H7 (cell line): ENCODE measurements at places on chromosomes 11 and 22. TPM values are rescaled to one million over a fixed set of nuclear protein-coding genes. Genes with fewer than 3 reads are reported as not detected.

OR6A2 gene
- 0.04 and 0.07 TPM in 2 replicates for total RNA-seq

ZC3H12C gene
- total RNA-seq: 0.69 and 1.7 TPM in 2 replicates

GRCh38 chr11:36622431-36623136, 24.5 kb upstream of the RAG2 start:
- DNase-seq: no peak

DNA sequence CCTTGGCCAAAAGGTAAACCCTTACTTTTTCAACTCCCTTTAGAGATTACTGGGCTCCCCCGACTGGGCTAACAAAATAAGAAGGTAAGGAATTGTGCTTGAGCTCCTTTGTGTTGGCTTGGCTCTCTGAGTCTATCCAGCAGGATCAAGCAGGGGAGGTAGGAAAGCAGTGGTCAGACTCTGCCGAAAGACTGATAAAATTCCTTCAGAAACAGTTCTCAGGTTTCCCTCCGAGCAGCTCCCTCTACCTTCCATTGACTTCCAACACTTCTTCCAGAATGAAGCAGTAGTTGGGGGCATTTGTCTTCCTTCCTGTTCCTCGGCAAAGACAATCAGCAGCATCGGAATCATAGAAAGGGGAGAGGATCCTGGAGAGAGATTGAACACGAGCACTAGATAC, 16.1 kb upstream of the CARD18 start:
- DNase-seq: no peak

DNA sequence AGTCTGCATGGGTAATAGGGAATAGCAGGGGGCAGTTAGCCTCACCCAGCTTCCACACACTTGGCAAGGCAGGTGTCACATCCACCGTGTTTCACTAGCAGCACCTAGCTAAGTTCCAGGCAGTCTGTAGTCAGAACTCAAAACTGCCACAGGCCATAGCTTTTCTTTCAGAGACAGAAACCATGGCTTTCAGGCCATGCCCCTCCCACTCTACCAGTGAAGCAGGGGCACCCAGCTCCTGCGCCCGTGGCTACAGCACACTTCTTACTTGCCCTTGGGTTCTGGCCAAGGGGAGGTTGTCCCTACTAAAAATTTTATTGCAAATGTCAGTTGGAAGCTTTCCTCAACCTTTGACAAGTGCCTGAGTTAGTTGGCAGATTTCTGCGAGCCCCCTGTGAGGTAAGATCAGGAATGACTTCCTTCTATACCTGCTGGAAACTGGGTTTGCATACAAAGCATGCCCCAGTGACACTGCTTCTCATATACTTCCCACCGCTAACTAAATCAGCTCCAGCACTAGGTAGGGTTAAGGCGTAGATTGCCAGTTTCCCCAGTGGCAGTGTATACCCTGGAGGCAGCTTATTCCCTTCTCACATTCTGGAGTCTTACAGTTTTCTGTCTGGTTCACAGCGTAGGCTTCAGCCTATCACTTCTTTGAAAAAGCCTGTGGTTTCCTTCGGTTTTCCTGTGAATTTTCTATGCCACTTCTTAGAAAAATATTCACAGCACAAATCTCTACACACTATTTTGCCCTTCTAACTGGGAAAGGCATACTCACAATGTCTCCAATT, 139.0 kb upstream of the LUZP2 start:
- DNase-seq: no peak

GRCh38 chr22:49317369-49317768, 510.3 kb downstream of the BRD1 start:
- DNase-seq: no peak

DNA sequence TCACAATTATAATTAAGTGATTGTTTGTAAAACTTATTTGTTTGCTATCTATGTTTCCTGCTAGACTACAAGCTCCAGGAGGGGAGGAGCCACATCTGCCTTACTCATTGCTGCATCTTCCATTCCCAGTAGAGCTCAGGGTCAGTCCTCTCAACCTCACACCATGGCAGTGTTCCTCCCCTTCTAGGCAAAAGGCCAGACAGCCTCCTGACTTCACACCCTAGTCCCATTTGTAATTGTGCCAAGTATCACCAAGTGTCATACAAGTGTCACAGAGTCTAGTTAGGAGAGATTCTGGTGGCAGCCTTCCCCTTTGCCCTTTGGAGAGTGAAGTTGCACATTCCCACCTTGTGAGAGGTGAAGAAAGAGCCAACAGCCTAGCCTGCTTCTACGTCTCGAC, 490.4 kb downstream of the INSC start:
- no peak for DNase-seq

DNA sequence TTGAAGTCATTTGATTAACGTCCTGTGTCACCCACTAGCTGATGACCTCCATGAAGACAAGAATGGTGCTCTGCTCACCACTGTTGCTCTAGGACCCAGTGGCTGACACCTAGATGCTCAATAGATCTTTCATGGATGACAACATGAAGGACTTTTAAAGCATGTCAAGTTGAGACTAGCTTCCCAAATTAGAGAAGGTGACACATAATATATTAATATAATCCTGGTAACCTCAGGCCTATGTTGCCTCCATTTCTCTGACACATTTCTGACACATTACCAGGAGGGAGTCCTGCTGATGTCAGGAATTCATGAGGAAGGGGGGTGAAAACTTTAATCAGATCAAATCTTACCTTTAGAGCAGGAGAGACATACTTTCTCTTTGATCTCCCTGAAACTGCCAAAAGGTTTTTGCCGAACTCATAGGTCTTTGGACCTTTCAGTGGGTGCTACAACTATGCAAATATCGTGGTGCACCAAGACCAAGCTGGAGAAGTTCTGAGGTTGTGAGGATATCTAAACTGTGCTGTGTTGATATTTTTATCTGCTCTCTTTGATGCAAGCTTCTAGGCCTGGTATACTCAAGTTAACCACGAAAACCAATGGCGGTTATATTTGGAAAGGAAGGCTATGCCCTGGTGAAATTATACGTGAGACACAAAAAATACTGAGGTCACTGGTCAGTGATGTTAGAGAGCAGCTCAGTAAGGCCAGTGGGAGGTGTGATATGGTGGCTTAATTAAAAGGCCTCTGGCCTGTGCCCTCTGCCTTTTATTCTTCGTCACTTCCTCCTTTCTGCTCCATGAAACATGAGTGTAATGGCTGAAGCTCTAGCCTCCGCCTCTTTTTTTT, 13.2 kb upstream of the AMPD3 start:
- DNase-seq: no peak

GRCh38 chr11:5507177-5507932, 2.4 kb downstream of the UBQLN3 start:
- no peak for DNase-seq

- DNase-seq: peak; percentile 35
Measured at GRCh38 chr11:66363187-66363601, 8.4 kb downstream of the SLC29A2 start.

DNA sequence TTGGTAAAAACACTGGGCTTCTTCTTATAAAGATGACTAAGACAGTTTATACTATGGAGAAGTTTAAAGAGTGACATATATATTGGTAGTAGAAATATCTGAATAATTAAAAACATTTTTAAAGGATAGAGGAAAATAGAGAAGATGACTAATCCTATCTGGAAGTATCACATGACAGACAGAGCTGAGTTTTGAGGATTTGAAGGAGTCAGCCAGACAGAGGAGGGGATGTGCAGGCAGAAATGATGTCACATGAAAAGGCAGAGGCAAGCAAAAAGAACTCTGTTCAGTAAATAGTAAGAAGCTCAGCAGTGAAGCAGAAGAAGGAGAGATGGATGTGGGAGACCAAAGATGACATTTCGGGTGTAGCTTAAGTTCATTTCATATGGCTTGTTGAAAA, 1.6 kb downstream of the OR10A2 start:
- no peak for DNase-seq
